NCI-H1417 treated with DMSO at 0.1 percent for 48 hours (cell line): ENCODE measurements at places on chromosomes 16 and 17.

- DNase-seq: peak; percentile 38
Observed at GRCh38 chr16:71230122-71230845, at the start of gene HYDIN. HYDIN (minus strand) TSS chr16:71230722; CDS start chr16:71186895, 43,827 bp downstream.

GRCh38 chr17:67156269-67157199, 88.5 kb downstream of the HELZ start:
- no peak for DNase-seq

GRCh38 chr16:62639890-62640289, 603.7 kb upstream of the CDH8 start:
- DNase-seq: no peak

DNA sequence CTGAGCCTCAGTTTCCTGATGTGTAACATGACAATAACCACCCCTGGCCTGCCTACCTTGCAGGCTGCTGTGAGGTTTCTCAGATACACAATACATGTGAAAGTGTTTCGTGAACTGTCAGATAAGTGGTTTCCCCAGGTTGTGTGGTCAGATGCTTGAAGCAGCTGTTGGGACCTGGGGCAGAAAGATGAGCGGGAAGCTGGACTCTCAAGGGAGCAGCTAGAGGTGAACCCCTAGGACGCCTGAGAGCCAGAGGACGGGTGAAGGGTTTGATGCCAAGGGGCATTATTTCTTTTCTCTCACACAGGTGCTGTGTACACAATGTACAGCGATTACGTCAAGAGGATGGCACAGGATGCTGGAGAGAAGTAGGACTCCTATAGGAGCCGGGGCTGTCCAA, 2.3 kb downstream of the HIGD1B start:
- DNase-seq: no peak

DNA sequence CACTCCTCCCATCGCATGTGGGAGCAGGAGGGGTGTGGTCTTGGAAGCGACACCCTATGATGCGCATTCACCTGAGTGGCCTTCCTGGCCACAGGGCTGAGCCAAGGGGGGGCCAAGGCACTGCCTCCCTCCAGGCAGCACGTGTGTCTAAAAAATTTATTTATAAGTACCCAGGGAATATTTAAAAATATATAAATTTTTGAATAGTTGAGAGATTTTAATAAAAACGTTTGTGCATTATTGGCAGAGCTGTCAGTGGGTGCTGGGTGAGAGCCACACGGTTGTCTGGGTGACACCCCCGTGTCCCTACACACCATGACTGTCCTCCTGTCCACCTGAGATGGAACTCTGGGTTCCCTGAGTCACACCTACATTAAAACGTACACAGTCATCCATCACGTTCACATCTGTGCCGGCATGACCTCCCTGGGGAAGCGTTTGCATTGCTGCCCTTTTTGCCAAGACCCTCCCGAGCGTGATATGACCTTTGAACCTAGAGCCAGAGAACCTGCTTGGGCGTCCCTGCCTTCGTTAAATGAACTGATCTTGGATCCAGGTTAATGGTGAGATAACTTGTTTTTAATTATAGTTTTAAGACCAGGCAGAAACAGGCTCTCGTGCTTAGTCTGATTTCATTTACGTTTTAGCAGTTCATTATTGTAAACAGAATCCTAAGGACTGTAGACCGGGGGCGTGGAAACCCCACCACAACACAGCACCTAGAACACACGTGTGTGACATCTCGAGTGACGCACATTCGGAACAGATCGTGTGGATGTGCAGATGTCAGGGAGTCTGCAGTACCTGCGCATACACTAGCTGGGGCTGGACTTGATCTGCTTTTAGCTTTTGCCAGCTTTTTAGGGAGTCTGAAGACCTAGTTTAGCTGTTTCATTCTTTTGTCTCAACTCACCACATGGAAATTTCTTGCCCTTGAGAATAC, 192.8 kb upstream of the CHMP6 start:
- DNase-seq: no peak

- no peak for DNase-seq
Observed at GRCh38 chr17:54968988-54969332, 395 bp downstream of the STXBP4 start.

- no peak for DNase-seq
Observed at GRCh38 chr17:82664276-82664575, 16.0 kb upstream of the WDR45B start.

- DNase-seq: no peak
Observed at GRCh38 chr16:62816971-62817519, 780.8 kb upstream of the CDH8 start.

DNA sequence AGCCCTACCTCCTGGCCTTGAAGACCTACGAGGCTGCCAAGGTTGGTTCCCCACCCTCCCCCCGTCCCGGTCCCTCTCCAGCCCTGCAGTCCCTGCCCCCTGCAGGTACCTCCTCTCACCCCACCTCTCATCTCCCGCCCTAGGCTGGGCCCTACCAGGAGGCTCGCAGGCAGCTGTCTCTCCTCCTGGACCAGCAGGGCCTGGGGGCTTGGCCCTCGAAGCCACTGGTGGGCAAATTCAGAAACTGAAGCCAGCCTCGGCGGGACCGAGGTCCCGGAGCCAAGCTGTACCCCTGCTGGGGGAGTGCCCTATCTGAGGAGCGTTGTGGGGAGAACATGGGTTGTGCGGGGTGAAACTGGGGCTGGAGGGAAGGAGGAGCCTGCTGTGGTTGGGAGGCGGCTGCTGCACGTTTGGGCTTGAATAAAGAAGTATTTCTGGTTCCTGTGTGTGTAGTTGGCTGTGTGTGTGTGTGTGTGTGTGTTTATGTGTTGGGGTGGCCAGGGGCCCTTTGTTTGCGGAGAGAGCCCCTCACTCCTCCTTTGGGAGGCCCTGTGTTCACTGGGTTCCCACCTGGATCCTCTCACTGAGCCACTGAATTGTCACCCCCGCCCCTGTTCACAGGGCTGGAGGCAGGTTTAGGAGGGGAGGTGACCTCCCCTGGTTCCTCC, 5.9 kb downstream of the ADAD2 start:
- DNase-seq: no peak

GRCh38 chr17:18949566-18949965, 2.4 kb upstream of the SLC5A10 start:
- no peak for DNase-seq

- no peak for DNase-seq
Observed at GRCh38 chr17:70157151-70157550, 12.2 kb upstream of the KCNJ2 start.
